ENCODE measurements at places on chromosomes 3 and 15.
A peak's percentile ranks its signal among the peaks of the same experiment; 100 is the strongest.

DNA sequence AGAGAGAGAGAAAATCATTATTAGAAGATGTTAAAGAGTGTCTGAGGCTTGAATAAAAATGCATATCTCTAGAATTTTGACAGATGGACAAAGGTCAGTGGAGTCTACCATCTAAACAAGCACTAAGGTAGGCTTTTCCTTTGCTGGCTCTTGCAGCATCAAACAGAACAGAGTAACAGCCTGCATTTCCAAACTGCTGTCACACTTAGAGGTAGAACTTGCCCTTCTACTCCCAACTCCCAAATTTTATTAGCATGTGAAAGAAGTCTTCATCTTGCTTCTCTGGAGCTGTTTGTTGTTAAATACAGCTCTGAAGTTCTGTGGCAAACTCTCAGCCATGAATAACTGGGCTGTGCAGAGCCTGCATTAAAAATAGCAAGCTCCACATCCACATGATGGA is 4.1 kb upstream of the MB21D2 start:
- no peak for DNase-seq

DNA sequence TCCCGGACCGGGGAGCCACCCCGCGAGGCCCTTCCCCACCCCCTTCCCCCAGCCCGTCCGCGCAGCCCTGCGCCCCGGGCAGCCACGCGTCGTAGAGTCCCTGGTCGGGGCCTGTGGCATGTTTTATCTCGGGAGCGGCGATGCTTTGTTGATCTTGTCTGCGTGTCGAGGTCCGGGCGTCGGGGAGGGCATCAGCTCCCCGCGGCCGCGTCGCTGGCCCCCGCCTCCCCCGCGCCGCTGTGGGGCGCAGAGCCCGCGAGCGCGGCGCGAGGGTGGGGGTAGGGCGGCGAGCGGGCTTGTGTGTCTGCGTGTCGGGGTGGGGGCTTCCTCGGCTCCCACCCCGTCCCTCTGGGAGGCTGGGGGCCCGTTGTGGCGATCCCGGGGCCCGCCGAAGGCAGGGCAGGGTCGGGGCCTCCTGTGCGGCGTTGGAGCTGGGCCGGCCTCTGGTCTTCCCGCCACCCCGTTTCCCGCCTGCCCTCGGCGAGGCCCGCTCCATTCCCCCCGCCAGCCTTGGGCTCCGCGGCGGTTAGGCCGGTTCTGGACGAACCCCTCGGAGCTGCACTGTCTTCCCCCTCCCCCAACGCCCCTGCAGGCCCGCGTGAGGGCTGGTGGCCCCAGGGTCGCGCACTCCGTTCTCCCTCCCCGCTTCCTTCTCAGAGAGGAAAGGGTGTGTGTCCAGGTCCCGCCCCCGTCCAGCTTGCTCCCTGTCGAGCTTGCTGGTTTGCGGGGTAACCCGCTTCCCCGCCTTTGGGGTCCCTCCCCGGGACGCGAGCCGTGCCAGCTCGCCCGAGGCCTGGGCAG is 695 bp downstream of the GMPS start:
- peak; percentile 53 for DNase-seq

- DNase-seq = no peak
These were observed 393.7 kb upstream of the C2CD4B start for GRCh38 chr15:62558640-62559380.

GRCh38 chr3:113211330-113212149 is at the start of gene BOC:
TSS of gene BOC (plus strand) at chr3:113211557. CDS start at chr3:113249803, 38,246 bp downstream.
- no peak for DNase-seq

DNA sequence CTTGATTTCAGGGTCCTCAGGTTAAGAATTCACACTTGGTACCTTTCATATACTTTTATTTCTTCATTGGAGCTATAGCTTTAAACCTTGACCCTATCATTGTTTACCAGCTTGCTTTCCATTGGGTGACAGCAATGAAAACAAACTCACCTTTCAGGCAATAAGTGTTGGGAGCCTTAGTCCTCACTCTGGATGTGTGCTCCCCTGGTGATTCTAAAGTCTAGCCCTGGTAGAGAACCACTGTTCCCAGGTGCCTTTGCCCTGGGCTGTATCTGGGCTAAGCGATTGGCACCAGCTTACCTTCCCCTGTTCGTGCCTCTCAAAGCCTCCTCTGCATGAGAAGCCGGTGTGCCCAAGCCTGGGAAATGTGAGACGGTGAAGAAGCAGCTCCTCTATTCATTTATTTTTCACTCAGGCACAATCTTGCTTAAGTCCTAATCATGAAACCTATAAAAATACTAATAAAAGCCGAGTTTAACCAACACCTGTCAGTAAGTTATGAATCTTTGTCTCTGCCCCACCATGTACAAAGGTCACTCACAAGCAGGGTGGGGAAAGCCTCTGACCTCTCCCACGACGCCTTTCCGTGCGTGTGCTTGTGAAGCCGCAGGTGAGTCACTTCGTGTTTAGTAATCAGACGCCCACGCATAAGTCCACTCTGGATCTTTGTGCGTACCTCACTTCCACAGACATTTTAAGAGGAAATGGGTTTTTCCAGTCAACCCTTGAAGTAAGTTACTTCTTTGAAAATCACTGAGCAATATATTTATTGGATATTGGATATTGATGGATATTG is 12.8 kb upstream of the ARRDC4 start:
- no peak for DNase-seq

DNA sequence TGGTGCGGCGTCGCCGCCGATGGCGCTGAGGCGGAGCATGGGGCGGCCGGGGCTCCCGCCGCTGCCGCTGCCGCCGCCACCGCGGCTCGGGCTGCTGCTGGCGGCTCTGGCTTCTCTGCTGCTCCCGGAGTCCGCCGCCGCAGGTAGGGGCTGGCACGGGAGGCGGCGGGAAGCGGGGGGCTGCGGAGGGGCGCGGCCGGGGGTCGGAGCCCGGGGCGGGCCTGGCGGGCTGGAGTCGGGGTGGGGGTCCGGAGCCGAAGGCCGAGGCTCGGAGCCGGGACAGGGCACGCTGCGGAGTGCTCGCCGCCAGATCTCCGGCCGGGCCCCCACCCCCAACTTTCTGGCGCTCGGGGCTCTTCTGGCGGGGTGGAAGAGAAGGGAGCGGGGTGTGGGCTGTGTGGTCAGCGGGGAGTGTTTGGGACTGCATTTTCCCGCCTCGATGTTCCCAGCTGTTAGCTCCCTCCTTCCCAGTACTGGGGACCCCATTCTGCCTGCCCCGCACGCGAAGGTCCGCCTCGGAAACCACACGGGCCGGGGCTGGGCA is 299 bp downstream of the TYRO3 start:
- no peak for DNase-seq

GRCh38 chr3:83946049-83946448 is 1012.7 kb upstream of the CADM2 start:
- DNase-seq = no peak

DNA sequence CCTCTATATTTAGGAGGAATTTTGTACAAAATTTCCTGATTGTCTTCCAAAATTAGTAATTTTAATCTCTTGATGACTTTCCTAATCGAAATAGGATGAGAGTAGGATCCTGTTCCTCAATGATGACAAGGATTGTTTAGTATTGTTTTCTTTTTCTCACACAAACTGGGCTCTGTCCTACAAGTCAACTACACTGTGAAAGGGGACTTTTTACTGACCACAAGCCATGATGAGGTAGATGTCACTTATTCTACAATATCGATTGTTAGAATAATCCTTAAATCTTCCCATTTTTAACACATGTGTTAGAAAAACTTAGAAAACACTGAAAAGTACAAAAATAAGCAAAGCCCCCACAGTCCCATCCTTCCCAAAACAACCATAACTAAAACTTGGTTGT is 35.8 kb upstream of the TSC22D2 start:
- DNase-seq = no peak

GRCh38 chr3:621714-622113 is 425.2 kb downstream of the CHL1 start:
- DNase-seq = no peak

DNA sequence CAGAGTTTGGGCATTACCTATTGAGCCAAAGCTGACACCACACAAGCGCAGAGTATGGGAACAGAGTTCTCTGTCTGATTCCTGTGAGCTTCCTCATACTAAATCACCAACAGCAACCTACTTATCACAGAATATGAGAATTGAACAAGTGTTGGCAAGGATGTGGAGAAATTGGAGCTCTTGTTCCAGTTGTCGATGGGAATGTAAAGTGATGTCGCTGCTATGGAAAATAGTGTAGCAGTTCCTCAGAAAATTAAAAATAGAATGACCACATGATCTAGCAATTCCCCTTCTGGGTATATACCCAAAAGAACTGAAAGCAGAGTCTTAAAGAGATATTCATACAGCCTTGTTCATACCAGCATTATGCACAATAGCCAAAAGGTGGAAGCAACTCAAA is 33.4 kb downstream of the CD86 start:
- no peak for DNase-seq

- no peak for DNase-seq
These were observed 16.5 kb downstream of the ZXDC start for GRCh38 chr3:126459111-126459762.

- DNase-seq = no peak
These were observed 142.5 kb upstream of the ROBO1 start for GRCh38 chr3:79910337-79910736.

GRCh38 chr15:63414474-63415120 is 33.0 kb upstream of the CA12 start:
- DNase-seq = no peak

DNA sequence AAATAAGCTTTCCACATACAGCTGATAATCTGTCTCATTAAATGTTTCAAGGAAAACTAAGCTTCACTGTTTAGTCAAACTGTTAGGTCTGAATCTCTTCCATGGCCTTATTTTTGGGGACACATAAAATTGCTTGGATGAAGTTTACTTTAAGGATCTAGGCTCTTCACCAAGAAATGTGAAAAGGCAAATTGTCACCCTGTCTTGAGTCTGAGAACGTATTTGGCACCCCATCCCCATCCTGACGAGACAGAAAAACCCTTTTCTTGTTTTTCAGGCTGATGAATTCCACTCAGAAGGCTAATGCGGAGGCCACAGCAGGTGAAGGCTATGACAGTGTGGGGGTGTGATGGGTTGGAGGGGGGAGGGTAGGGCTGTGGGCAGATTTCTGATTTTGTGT is 226.6 kb downstream of the GREM1 start:
- no peak for DNase-seq

GRCh38 chr3:171178714-171179113 is 152.2 kb upstream of the SLC2A2 start:
- no peak for DNase-seq

DNA sequence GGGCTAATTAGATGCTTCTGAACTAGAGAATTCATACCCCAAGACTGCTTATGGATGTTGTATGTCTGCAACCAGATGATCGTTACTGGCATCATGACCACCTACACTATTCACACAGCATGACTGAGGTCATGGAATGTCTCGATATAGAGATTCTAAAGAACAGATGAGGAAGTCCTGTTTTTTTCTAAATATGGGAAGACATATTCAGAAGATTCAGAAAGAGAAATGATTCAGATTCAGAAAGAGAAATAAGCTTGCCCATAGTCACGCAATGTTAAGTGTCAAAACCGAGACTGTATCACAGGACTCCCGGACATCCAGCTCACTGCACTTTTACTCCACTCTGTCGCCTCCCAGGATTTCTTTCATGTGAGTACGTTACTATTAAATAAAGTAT is 136.2 kb downstream of the TPRG1 start:
- DNase-seq = no peak

DNA sequence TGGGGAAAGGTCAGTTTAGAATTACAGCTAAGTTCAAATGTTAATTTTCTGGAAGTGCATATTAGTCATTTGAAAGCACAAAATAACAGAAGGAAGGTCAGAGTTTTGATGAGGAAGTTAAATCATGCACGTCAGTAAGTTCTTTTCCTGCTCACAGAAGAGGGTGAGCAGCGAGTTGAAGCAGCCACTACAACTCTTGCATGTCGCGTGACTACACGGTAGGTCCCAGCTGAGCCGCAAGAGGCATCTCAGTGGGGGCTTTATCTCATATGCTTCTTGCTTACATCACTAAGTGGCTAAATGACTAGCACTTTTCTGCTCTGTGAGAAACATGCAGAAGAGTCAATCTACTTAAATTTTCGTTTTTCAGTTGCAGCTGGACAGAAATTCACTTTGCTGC is 21.3 kb upstream of the SEC62 start:
- peak; percentile 40 for DNase-seq

GRCh38 chr3:78906930-78907329 is 860.9 kb downstream of the ROBO1 start:
- DNase-seq = no peak

- DNase-seq = no peak
These were observed 3.0 kb downstream of the MYEF2 start for GRCh38 chr15:48175126-48175525.

DNA sequence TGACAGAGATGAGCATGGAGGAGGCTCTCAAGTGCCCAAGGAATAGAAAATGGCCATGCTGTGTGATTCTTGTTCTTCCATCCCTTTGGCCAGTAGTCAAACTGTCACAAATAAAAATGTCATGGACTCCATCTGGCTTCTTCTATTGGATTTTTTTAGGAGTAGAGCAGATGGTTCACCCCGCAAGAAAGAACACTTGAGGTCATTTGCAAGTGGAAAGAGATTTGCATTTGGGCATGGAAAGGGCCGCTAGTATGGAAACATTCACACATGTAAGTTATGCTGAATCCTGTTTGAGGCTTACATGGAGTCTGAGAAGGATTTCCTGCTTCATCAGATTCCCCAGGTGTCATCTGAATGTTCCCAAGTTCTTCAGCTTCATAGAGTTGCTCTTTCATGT is 53.1 kb upstream of the CFAP161 start:
- no peak for DNase-seq

GRCh38 chr3:24242012-24242698 is 252.5 kb downstream of the THRB start:
- DNase-seq = no peak

- DNase-seq = no peak
These were observed 32.3 kb downstream of the PDZRN3 start for GRCh38 chr3:73592154-73593144.

GRCh38 chr15:87736401-87736800 is 520.1 kb downstream of the NTRK3 start:
- DNase-seq = no peak

GRCh38 chr3:72437661-72438406 is 410.4 kb downstream of the SHQ1 start:
- no peak for DNase-seq

DNA sequence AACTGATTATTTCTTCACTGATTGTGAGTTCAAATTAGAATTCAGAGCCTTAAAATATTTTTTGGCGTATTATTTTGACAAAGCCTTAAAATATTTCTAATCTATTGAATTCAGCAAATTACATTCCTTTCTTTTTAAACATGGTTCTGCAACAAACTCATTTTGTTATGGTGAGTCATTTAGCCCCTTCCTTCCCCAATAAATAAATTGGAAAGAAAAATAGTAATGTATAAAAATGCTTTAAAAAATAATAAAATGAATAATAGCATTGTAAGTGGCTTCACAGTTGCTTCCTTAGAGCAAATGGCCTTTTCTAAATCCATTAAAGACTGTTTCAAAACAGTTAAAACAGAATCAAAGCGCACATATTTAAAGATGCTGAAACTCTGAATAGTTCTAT is 12.1 kb downstream of the CSNK1G1 start:
- no peak for DNase-seq

DNA sequence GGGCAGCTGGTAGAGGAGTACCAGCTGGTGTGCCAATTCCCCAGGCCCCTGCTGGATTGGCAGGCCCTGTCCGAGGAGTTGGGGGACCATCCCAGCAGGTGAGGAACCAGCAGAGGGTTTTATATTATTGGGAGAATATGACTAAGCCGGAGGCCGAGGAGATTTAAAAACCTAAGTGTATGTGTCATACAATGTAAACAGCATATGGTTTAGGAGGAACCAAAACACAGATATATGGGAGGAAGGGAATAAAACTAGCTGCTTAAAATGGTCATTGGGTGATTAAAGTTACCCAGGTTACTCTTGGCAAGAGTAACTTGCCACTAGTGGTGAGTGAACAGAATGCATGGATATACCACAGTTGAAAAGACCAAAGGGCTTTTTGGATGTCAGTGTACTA is 22.1 kb downstream of the SNRPN start:
- no peak for DNase-seq

GRCh38 chr3:141795741-141796080 is 32.5 kb downstream of the GRK7 start:
- DNase-seq = no peak

All from stimulated activated CD4-positive, alpha-beta T cell treated with anti-CD3 and anti-CD28 coated beads, Interleukin-2, amount 100 ng/mL, for 24 hours (primary cell).